ENCODE measurements at places on chromosomes 12 and 14.

- DNase-seq = no peak
These were observed 1.3 kb upstream of the TMEM233 start for GRCh38 chr12:119592232-119592631.

GRCh38 chr12:176321-177181, 37.4 kb downstream of the SLC6A12 start:
- peak; percentile 60 for DNase-seq

GRCh38 chr14:101584055-101584859, 23.0 kb downstream of the DIO3 start:
- DNase-seq = no peak

DNA sequence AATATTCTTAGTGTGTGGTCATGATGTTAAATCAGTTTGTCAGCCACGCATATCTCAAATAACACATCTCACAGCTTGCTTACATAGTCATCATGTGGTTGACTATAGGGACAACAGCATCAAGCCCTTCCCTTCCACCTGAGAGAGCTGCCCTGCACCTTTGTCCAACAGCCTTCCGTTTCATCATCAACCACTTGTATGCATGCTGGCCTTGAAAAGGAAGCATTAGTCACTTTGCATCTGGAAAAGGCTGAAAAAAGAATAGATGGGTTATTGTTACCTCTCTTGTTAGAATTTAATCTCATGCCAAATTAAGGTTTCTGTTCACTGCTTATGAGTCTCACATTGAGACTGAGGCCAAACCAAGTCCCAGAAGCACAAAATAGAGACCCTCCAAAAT, 1586.5 kb upstream of the SEL1L start:
- no peak for DNase-seq

- DNase-seq = no peak
These were observed 57.6 kb downstream of the EMP1 start for GRCh38 chr12:13253966-13254760.

- DNase-seq = peak; percentile 77
These were observed 34.5 kb downstream of the VDR start for GRCh38 chr12:47870175-47870781.

DNA sequence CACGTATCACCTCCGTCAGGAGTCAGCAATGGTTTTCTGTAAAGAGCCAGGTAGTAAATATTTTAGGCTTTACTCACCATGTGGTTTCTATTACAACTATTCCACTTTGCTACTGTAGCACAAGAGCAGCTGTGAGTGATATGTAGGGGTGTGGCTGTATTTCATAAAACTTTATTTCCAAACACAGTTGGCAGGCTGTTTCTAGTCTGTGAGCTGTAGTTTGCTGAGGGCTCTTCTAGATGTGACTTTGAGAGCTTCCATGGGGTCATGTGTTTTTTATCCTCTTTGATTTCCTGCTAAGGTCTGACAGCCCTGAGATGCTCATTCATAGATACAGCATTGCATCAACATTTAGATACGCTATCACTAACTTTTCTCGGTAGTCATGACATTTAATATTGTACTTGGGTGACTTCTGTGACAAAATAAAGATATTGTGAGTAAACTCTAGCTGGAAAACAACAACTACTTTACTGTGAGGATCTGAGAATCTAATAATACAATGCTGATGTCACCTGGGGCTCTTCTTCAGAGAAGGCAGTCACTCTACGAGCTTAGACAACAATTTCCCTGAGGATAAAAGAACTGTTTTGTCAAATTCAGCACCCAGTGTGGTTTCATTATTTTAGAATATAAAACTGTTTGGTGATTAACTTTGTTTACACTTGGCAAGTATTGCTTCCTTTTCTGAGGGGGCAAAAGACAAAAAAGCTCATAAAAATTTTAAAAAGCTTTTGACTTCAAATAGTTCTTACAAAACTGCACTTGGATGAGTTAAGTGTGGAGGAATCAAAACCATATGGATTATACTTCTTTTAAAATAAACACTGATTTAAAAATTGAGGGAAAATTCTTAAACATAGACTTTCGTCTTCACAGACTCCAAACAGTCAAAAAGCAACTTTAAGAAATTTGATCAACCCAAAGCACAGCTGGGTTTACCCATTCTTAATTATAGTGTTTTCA, 231.2 kb upstream of the DCN start:
- no peak for DNase-seq

- DNase-seq = peak; percentile 27
These were observed 250.1 kb downstream of the ADGRD1 start for GRCh38 chr12:131203666-131204415.

- DNase-seq = no peak
These were observed 144.4 kb upstream of the ATXN7L3B start for GRCh38 chr12:74393272-74393671.

DNA sequence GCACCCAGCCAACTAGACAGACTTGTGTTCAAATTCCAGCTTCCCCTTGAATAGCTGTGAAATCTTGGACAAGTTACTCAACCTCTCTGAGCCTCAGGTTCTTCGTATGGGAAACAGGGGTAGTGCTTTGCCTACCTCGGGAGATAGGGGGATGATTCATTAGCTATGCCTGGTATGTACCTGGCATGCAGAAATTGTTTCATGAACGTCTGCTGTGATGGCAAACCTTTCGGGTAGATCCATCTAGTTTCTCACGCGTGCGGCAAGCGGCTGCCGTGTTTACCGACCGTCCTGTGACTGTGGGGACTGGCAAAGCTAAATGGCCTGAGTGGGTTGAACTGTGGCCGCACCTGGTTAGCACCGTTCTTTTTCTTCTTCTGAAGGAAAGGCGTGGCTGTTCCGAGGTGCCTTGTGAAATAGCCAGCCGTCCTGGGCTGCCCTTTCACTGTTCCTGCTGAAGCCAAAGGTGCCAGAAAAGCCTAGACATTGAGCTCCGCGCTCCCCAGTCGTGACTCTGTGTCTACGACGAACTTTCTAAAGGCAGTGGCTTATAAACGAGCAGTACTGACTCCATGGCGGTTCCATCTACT, 40.6 kb upstream of the MED13L start:
- DNase-seq = no peak

DNA sequence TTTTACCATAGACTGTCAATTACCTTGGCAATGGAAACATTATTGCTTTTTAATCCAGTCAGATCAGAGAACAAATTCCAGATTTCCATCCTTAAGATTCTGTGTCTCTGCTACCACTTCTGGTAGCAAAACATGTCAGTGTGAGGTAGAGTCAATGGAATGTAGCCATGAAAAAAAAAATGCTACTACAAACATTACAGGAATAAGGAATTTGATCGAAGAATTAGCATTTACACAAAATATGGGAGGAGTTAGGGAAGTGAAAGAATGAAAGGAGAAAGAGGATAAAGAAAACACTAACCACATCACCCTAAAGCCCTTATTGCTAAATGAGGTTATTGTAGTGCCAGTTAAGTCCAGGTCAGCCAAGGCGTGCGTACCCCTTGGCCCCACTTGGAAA, 9.2 kb downstream of the MED21 start:
- no peak for DNase-seq

GRCh38 chr14:68094158-68094557, 274.6 kb downstream of the RAD51B start:
- DNase-seq = no peak

- no peak for DNase-seq
These were observed 336.4 kb downstream of the PCNX1 start for GRCh38 chr14:71243697-71244096.

DNA sequence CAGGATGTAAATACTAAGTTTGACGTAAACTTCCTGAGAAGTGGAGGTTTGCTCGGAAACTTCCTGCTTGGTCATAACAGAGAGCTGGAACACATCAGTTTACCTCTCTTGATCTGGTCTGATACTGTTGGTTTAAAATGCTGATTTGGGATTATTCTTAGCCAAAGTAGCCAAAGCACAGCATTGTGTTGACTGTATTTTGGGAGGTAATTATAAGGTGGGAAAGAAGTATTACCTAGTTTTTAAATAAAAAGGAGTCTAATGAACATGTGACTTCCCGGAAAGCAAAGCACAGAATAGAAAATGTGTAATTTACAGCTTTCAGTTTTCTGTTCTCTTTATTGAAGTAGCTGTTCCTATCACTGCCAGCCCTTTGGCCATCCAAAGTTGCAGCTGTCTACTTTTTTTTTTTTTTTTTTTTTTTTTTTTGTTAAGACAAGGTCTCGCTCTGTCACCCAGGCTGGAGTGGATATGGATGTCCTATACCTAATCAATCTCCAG, 52.2 kb upstream of the SRP54 start:
- no peak for DNase-seq

DNA sequence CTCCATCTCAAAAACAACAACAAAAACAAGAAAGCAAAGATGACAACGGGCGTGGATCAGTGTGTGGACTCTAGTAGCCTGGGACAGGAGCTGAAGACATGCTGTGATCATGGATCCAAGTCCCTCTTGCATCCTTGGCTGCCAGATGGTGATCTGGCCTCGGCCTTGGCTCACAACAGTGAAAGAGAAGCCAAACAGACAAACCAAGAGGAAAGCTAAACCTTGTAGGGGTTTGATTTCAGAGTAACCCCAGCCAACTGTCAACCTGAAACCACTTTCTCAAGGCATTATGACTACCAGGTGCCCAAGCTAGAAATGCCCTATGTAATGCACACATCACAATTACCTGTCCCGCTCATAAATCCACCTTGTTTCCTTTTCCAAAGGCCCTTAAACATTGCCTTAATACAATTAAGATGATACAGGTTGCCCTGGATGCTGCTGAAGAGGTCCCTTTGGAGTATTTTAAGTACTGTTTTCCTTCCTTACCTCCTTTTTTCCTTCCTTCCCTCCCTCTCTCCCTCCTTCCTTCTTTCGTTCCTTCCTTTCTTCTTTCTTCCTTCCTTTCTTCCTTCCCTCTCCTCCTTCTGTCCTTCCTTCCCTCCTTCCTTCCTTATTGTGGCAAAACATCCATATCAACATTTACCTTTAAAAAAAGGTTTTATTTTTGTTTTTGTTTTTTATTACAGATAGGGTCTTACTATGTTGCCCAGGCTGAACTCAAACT, 41.4 kb upstream of the NINJ2 start:
- DNase-seq = no peak

GRCh38 chr12:122073815-122074214, 4.7 kb upstream of the MLXIP start:
- DNase-seq = no peak

GRCh38 chr14:22898302-22899090, 15.5 kb downstream of the REM2 start:
- DNase-seq = no peak

- no peak for DNase-seq
These were observed 7.0 kb downstream of the AREL1 start for GRCh38 chr14:74705613-74706500.
